ENCODE measurements at places on chromosomes 1 and 21. TPM values are rescaled to one million over a fixed set of nuclear protein-coding genes. Genes with fewer than 3 reads are reported as not detected.

DNA sequence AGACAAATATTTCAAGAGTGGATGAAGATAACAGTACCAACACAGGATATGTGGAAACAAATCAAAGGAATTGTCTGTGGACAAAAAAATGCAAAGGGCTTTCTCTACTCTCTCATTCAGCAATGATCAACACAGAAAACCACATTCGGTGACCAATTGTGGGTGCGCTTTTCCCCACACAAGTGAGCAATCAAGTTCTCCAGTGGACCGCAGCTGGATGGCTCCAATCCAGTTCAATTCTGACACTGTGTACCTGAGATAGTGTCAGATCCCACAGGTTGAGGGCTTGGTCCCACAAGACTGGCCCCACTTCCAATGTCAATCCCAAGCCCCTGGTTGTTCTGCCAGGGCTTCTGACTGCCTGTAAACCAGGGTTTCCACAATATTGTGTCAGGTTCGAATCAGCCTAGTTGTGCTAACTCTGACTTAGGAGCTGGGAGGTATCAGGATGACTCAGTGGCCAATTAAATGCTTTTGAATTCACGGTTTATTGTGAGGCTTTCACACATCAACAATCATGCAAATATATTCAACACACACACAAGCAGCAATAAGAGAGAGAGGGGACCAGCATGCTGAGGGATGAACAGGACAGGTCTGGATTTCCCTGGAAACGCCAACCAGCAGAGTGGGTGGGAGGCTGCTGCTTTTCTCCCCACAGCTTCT lies 87.0 kb upstream of the BTG3 start:
- H3K36me3 ChIP-seq, result no peaks in the 10 kb centered on the region
- no peaks in the 10 kb centered on the region for H3K4me1 ChIP-seq
- no peak overlapping the region for H3K4me3 ChIP-seq
- no peaks in the 10 kb centered on the region for H3K27me3 ChIP-seq
- no peak for DNase-seq
- H3K27ac ChIP-seq, result no peak overlapping the region

The CFHR4 gene
- not detected for polyA plus RNA-seq

The LENEP gene
- polyA plus RNA-seq, result not detected

GRCh38 chr21:34700605-34701004 lies 31.8 kb downstream of the CLIC6 start:
- H3K4me1 ChIP-seq, result peaks cover 8% of the 10 kb centered on the region
- H3K4me3 ChIP-seq, result no peak overlapping the region
- H3K27me3 ChIP-seq, result peaks cover 35% of the 10 kb centered on the region
- no peak for DNase-seq

- H3K36me3 ChIP-seq, result peaks cover 26% of the 10 kb centered on the region
- DNase-seq, result no peak
Observed at GRCh38 chr1:3819771-3820200, 23.5 kb upstream of the LRRC47 start.

The IL19 gene
- polyA plus RNA-seq, result not detected

The S100A2 gene
- 1.4 TPM for polyA plus RNA-seq

- no peaks in the 10 kb centered on the region for H3K36me3 ChIP-seq
- H3K4me3 ChIP-seq, result no peak overlapping the region
- H3K27ac ChIP-seq, result no peak overlapping the region
- H3K4me1 ChIP-seq, result no peaks in the 10 kb centered on the region
Observed at GRCh38 chr1:192832492-192832891, 23.7 kb downstream of the RGS2 start.

Data from HepG2 (cell line).